ENCODE measurements at places on chromosomes 6 and 20. TPM values are rescaled to one million over a fixed set of nuclear protein-coding genes. Genes with fewer than 3 reads are reported as not detected.
A peak's percentile ranks its signal among the peaks of the same experiment; 100 is the strongest.

- DNase-seq, result no peak
Observed at GRCh38 chr6:121826156-121826810, 390.8 kb downstream of the GJA1 start.

Gene BACH2
- 3.7 TPM for total RNA-seq

Gene RAB44
- 0.05 TPM for total RNA-seq

DNA sequence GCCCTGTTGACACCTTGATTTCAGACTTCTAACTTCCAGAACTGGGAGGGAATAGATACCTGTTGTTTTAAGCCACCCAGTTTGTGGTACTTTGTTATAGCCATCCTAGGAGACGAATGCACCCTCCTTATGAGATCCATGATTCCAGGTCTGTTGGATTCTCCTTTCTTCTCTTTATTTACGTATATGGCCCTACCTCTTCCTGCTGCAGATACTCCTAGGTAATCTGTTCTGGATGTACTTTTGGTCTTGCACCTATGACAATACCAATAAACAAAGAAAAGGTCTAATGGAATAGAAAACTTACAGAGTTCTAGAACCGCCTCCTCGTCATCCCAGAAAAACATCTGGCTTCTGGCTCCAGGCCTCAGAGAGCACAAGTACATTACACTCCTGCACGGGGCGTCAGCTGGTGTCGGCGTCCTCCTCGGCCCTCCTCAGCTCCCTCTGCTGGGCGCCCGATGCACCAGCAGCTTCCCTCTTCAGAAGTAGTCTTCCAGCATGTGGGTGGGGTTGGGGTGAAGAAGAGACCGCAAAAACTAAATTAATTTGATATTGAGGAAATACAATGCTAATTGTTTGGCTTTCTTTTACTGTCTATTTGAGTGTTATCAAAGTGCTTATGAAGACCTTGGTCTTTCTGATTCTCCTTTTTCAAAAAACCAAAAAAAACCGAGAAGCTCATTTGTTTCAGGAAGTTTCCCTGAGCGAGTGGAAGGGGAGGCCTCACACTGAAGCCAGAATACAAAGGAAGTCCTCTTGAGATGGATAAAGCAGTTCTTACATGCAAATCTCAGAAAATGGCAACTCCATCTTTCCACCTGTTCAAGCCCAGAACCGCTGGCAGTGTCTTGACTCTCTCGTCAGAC, 9.7 kb upstream of the ATXN1 start:
- DNase-seq, result peak; percentile 76

- DNase-seq, result no peak
Observed at GRCh38 chr6:17869010-17869752, 118.3 kb downstream of the KIF13A start.

DNA sequence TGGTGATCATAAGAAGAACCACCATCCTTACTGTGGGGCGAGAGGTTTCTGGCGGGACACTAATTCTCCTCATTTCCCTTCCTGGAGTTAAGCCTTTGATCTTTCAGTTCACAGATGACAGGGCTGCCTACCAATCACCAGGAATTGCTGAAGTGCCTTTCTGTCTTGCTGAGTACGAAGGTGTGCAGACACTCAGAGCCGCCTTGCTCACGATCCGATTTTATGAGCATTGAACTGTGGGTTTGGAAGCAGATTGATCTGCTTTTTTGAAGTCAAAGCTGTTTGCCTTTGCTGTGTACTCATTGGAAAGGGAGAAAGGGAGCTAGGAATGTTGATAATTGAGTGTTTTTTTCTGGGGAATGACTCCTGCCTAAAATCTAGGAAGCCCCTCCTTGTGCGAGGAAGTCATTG, 129.1 kb upstream of the SALL4 start:
- no peak for DNase-seq

Gene TCP11
- not detected for total RNA-seq

GRCh38 chr6:127079681-127080080, 38.8 kb upstream of the RSPO3 start:
- DNase-seq, result no peak

Gene PEDS1
- total RNA-seq, result 32.4 TPM

Gene ZNF335
- 11.6 TPM for total RNA-seq

DNA sequence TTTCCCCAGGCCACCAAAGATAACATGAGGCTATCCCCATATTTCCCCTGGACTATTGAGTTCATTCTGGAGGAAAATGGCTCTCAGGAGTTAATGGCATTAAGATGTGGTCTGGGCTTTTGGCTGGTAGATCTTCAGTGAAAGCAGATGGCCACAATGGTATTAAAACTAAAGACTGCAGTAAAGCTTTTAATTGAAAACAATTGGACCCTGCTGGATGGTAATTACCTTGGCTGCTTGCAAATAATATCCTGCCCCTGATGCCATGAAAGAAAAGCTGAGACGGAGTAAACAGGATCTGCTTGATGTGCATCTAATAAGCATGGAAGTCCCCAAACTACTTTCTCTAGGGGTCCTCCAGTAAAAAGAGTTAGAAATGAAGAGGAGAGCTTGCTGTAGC, 255.8 kb downstream of the QKI start:
- no peak for DNase-seq

- DNase-seq, result no peak
Observed at GRCh38 chr20:36655004-36655403, 9.0 kb upstream of the SLA2 start.

Gene GDAP1L1
- total RNA-seq, result 0.21 TPM

Gene DYNLT2
- total RNA-seq, result 0.62 TPM

Gene HEY2
- total RNA-seq, result 27.1 TPM

DNA sequence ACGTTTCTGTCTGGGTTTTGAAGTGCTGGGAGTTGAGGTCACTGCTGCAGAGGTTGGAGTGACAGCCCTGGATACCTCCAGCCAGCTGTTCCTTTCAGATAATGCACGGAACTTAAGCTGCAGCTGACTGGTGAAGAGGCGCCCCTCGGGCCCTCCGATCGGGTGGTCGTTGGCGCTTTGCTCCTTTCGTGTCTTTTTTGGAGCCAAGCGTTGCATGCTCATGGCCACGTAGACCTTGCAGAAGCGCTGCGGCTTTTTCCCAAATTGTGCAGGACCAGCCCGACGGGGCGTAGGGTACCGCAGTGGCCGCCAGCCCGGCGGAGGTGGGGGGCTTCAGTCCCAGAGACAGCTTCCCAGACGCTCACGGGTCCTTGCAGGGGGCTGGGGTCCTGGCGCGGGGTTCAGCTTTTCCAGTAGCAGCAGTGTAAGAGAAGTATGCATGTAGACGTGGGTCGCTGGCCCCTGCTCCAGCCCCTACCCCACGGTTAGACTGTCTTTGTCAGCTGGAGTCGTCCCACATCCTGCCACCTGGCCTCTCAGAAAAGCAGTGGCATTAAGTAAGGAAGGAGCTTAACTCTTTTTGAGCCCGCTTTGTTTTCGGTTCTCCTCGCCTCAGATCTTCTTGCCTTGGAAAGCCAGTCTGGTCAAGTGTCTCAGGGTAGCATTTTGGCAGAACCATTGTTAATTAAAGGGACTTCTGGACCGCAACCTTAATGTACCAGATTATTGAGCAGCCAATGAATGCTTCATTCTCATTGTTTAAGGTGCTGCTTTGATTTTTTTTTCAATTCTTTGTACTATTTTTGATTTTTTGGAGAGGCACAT, 838 bp downstream of the TNFAIP3 start:
- DNase-seq, result no peak

Measured in heart right ventricle (tissue), 16 donors.